ENCODE measurements at places on chromosomes 5 and 9.

GRCh38 chr5:169416583-169417196, 115.8 kb upstream of the SLIT3 start:
- DNase-seq, result peak; percentile 45

- DNase-seq, result peak; percentile 19
These were observed 514 bp downstream of the STOML2 start for GRCh38 chr9:35102465-35102768.

DNA sequence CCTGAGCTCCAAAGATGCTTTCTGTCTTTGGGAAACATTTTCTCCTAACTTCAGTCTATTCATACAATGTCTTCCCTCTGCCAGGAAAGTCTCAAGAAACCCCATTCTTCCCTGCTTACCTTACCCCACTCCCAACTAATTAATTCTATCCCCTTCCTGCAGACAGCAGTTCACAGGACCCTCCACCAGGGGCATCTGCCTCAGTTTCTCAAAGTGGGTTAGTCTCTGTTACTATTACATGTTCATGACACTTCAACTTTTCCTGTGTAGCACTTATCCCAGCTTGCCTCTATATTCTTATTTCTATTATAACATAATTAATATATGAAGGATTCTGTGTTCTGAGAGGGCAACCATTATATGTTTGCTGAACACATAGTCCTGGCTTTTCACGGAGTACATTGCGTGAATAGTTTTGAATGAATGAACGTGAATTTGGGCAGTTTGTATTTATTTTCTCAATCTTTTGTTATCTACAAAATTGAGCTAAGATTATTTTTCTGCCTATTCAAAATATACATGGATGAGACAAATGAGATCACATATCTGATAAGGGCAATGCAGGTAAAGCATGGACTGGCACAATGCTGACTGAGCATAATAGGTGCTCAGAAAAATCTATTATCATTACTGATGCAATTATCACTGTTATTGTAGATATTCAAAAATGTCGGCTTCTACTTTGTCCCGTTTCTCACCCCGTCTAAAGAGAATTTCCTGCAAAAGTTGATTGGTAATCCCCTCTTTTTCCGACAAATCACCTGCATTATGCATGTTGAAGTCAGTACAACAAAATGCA, 341.1 kb downstream of the BRINP1 start:
- DNase-seq, result no peak

DNA sequence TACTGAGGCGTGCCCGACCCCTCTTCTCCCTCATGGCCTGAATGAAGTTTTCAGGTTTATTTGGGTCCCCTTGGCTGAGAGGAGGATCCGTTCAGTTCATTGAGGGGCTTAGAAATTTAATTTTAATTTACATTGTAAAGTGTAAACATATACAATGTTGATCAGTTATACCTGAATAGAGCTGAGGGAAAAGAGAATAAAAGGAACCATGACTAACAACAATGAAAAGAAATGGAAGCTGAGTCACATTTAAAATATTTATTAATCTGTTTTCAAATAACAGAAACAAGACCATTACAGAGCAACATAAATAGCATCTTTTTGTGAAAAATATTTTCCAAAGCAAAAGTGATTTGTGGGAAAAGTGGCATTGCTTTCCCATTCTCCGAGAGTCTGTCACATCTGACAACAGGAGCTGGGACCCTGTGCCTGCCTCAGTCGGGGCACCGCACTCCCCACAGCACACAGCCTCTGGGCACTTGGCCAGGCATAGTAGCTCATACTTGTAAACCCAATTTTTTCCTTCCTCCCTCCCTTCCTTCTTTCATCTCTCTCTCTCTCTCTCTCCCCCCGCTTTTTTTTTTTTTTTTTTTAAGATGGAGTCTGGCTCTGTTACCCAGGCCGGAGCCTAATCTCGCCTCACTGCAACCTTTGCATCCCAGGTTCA, 28.7 kb downstream of the PROP1 start:
- DNase-seq, result no peak

DNA sequence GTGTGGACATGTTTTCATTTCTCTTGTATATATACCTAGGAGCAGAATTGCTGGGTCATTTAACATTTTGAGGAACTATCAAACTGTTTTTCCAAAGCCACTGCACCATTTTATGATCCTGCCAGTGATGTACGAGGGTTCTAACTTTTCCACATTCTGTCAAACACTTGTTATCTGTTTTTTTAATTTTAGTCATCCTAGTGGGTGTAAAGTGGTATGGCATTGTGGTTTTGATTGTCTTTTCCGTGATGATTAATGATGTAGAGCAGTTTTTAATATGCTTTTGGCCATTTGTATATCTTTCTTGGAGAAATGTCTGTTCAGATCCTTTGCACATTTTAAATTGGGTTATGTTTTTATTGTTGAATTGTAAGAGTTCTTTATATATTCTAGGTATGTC, 107.0 kb downstream of the MELK start:
- DNase-seq, result no peak

DNA sequence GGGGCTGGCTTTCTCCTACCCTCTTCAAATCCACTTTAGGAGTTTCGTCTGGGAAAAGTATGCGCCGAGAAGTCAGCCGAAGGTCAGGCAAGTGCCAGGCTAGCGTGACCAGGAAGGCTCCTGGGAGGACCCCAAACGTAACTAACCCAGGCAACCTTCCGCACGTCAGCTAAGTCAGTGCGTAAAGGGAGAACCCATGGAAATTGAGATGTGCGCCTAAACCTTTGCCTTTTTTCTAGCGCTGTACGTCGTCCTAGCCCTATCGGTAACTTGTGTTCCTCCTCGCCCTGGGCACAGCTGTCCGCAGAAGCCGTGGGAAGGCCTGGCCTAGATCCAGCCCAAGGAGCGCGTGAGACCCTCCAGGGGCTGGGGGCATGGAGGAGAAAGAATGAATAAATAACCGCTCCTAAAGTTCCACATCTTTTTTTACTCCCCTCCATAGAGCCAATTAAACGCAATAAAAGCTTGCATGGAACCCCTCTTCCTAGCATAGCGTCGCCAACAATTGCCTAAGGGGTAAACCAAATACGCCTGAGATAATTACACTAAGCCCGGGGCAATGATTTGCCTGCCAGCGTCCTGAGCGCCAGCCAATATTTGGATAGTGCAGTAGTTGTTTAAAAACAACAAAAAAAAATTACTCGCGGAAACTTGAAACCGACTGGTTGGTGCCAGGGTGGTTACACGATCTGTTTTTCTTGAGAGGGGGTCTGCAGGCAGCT, 4.0 kb upstream of the FOXB2 start:
- DNase-seq, result no peak

DNA sequence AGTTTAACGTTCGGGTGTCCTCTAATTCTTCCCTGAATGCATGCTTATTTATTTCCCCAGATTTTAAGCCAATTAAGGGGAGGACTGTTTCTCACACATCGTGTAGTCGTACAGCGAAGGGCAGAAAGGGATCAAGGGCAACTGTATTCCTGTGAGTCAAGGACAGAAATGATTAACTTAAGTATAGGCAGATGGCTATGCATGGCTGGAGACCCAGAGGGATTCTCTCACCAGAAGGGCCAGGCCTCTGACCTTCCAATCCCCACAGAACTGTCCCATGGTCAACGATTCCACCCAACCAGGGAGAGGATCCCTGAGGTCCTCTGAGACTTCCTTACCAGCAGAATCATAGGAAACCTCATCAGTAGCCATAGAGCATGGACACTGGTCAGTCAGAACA, 161.8 kb upstream of the MAP1B start:
- peak; percentile 45 for DNase-seq

- DNase-seq, result no peak
These were observed 107.3 kb downstream of the ZNF608 start for GRCh38 chr5:124639095-124639665.

- no peak for DNase-seq
These were observed 230.0 kb upstream of the RGMB start for GRCh38 chr5:98543490-98543889.

- DNase-seq, result peak; percentile 53
These were observed 18.9 kb upstream of the DUSP1 start for GRCh38 chr5:172789687-172790495.

DNA sequence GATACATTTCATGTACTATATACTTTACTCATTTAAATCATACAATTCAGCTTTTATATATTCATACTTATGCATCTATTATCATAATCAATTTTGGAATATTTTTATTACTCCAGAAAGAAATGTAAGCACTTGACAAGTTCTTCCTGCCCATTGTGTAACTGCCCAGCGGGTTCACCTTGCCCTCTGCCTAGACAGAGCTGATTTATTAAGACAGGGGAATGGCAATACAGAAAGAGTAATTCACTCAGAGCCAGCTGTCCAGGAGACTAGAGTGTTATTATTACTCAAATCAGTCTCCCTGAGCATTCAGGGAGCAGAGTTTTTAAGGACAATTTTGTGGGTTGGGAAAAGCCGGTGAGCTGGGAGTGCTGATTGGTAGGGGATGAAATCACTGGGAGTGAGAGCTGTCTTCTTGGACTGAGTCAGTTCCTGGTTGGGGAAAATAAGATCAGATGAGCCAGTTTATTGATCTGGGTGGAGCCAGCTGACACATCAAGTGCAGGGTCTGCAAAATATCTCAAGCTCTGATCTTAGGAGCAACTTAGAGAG, 16.1 kb upstream of the SPIN1 start:
- DNase-seq, result peak; percentile 31

DNA sequence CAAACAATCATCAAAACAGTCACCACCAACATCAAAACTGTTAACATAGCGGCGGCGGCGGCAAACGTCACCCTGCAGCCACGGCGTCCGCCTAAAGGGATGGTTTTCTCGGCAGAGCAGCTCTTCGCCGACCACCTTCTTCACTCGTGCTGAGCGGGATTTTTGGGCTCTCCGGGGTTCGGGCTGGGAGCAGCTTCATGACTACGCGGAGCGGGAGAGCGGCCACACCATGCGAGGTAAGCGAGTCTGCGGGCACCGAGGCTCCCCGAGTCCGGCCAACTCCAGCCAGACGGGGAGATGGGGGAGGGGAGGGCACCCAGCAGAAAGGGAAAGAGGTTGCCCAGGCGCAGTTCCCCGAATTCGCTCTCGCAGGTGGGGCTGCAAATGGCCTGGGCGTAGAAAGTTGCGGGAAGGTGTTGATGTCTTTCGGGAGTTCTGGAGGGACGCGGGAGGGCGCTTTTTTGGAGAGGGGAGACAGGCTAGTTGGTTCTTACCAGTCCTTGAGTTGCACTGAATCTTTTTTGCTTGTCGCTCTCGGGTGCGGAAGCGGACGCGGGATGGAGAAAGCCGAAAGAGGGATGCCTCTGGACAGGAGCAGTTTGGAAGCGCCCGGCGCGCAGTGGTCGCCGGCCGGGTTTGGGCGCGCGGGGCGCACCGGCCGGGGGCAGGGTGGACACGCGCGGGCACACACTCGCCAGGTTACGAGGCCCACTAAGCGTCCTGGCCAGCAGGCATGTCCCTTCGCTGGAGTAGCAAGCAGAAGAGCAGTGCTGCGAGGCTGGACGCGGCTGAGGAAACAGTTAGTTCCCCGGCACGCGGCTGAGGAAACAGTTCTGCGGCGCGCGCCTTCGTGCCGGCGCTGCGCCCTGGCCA, 849 bp downstream of the RORB start:
- DNase-seq, result peak; percentile 11

DNA sequence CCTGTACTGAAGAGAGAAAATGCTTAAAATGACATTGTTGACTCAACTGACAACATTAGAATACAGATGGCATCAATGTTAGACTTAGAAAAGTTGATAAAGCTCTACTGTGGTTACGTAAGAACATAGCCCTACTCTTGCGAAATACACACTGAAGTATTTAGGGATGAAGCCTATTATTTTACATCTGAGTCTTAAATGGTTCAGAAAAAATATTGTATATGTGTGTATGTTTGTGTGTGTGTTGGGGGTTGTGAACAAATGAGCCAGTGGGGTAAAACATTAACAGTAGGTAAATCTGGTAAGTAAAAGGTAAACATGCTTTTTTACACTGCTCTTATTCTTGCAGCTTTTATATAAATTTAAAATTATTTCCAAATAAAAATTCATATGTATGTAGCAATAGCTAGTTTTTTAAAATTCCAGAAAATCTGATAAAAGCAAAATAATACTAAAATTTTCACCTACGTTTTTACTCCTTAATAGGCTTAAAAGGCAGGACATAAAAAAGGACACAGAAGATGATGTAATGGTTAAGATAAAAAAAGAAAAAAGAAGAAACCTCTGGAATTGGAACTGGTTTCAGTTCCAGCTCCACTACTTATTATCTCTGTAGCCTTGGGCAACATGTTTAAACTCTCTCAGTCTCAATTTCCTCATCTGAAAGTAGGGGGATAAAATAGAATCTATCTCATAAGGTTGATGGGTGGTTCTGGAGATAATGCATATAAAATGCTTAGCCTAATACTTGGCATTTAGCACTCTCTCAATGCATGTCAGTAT, 44.3 kb downstream of the GARNL3 start:
- DNase-seq, result no peak

DNA sequence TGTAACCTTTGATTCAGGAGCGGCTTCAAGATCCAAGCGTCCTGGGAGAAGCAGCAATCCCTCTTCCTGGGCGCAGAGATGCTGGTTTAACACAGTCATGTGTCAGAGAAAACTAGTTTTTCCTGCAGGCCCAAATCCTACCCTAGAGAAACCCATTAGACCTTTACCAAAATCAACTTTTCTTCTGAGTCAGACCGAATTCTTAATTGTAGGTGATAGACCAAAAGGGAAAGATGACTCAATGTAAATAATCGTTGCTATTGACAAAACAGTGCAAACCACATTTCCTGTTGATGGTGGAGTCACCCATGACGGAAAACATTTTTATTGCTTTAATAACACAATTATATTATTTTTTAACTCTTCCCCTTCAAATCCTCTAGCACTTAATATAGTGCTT, 40.1 kb downstream of the SLC1A1 start:
- DNase-seq, result peak; percentile 70

DNA sequence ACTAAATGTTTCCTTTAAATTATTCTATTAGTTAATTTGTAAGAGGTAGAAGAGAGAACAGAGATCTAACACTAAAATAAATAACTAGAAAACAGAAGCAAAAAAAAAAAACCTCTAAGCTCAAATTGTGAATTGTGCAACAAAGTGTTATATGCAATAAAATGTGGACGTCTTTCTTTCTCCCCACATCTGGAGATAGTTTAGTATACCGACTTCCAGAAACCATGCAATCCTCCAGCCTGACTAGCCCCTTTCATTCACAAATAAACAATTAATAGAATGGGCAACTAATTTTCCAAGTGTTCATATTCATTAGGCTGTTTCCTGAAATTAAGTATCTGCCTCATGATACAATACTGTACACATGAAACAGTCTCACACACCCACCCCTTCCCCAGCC, 258.5 kb downstream of the BNC2 start:
- DNase-seq, result no peak

GRCh38 chr9:81635521-81636254, 53.7 kb downstream of the TLE1 start:
- peak; percentile 23 for DNase-seq

DNA sequence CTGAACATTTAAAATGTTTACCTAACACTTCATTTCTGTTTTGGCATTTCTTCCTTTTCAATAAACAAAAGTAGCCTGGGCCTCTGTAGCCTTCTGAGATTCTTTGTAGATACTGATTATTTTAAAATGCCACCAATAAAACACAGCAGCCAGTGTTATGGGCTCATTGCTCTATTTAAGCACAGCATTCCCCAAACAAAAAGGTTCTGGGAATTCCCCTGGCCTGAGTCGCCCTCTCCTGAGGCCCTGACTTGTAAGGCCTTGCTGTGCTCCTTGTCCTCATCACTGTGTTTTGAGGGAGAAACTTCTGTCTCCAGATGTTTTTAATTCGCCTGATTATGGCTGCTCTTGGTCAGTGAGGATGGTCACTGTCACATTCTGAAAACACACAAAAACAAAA, 33.0 kb upstream of the CTXN3 start:
- peak; percentile 47 for DNase-seq

All from kidney tubule cell (primary cell).